Body of pancreas (tissue), 4 donors: ENCODE measurements at places on chromosomes 7 and 10. TPM values are rescaled to one million over a fixed set of nuclear protein-coding genes. Genes with fewer than 3 reads are reported as not detected.

Gene CDC14C
- total RNA-seq, result not detected

Gene ETV1
- total RNA-seq, result 2.6 TPM

Gene UBE2H
- total RNA-seq, result 92.6 TPM

Gene CREB3L2
- 21.3 TPM for total RNA-seq

Gene TMEM176B
- total RNA-seq, result 32.9 TPM

DNA sequence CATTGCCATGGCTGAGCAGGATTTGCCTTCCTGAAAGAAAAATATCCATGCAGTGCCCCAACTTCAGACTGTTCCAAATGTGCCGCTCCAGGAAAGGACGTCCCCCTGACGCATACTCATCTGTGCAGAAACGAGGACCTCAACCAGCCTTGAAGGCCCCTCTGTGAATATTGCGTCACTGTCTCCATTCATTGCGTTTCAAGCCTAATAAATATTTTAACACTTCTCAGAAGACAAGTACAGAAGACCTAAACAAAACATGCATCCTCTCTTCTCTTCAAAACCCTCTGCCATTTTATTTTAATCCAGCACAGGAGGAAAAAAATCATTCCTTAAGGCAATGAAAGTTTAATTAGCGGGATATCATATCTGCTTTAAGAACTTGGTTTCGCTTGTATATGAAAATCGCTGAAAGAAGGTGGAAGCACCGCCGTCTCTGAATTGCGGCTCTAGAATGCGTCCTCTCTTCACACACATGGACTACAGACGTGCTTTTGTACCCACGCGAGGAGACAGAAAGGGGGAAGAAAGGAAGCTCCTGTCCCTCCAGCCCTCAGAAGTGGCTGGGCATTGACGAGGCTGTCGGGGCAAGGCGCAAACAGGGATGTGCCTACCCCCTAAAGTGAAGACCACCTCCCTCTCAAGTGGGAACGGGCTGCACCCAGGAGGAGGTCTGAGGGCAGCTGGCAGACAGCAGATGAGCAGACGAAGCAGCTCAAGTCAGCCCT is 36.8 kb downstream of the RGS10 start:
- no peak overlapping the region for H3K27ac ChIP-seq
- no peak overlapping the region for H3K4me3 ChIP-seq
- no peaks in the 10 kb centered on the region for H3K4me1 ChIP-seq
- H3K36me3 ChIP-seq, result no peaks in the 10 kb centered on the region

GRCh38 chr7:18555120-18555519 is 59.6 kb downstream of the HDAC9 start:
- no peak for DNase-seq
- H3K4me1 ChIP-seq, result no peaks in the 10 kb centered on the region
- H3K4me3 ChIP-seq, result no peak overlapping the region
- H3K36me3 ChIP-seq, result no peaks in the 10 kb centered on the region
- no peaks in the 10 kb centered on the region for H3K27me3 ChIP-seq
- H3K27ac ChIP-seq, result no peak overlapping the region

- no peaks in the 10 kb centered on the region for H3K4me1 ChIP-seq
Measured at GRCh38 chr7:42720991-42721796, 190.7 kb downstream of the C7orf25 start.

DNA sequence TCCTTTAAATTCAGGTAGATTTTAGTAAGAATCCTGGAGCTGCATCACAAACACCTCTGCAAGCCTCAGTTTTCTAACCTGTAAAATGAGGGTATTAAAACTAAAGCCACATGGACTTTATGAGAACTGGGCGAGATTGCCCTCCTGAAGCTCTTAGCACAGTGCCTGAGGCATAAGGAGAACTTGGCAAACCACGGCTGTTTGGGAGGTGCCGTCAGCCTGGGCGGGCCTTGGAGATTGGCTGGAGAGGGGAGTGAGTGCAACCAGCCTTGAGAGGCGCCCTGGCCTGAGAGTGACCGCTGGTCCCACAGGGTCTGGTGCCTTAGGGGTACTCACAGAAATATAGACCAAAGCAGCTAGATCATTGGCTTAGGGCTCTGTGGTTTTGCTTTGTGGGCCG is 5.4 kb upstream of the TNS3 start:
- no peaks in the 10 kb centered on the region for H3K36me3 ChIP-seq
- no peak overlapping the region for H3K4me3 ChIP-seq
- peaks cover 25% of the 10 kb centered on the region for H3K4me1 ChIP-seq
- H3K27ac ChIP-seq, result no peak overlapping the region
- H3K27me3 ChIP-seq, result no peaks in the 10 kb centered on the region

- H3K27ac ChIP-seq, result no peak overlapping the region
- H3K27me3 ChIP-seq, result no peaks in the 10 kb centered on the region
- no peaks in the 10 kb centered on the region for H3K36me3 ChIP-seq
- no peaks in the 10 kb centered on the region for H3K4me1 ChIP-seq
- DNase-seq, result no peak
Measured at GRCh38 chr10:127275793-127276450, 79.5 kb upstream of the INSYN2A start.

DNA sequence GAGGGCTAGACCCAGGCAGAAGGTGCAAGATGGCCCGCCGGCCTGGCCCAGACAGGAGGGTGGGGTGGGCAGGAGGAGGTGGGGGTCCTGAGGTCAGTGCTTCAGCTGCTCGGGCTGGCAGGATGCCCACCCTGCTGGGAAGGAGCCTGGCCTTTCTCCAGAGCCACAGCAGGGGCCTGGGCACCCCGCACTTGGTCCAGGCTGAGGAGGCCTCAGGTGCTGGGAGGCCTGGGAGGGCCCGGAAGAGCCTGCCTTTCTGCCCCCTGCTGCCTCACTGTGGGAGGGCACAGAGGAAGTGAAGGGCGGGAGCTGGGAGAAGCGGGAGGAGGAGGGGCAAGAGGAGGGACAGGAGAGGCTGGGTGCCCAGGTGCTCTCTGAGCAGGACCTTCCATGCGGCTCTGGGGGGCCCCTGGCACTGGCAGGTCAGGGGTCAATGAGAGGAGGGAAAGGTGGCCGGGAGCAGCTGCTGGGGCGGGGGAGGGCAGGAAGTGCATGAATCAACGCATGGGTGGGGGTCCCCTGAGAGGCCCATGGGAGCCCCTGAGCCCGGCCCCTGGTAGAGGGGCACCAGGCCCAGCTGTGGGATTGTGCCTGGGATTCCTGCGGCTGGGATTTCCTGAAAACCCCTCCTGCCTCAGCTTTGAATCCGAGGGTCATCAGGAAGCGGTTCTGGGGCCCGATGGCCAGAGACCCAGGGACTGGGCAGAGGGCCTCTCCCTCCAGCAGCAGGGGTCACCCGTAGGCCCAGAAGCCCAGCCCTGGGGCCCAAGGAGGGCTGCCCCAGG is 49.9 kb downstream of the PWWP2B start:
- peak overlapping the region; percentile 83 for H3K27ac ChIP-seq
- H3K4me1 ChIP-seq, result peaks cover 22% of the 10 kb centered on the region
- H3K27me3 ChIP-seq, result no peaks in the 10 kb centered on the region

DNA sequence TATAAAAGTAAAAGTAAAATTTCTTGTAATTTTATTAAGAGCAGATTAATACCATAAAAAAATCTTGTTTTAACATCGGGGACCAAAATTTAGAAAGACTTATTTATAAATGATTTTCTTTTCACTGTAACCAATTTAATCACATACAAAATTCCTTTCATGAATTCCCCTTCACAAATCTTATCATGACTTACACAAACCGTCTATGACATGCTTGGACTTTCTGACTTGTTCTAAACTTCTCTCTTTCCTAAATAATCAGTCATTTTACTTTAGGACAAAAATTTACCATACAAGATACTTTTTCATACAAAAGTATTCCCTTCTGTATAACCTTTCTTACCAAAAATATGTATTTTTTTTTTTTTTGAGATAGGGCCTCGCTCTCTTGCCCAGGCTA is 9.3 kb downstream of the CROT start:
- no peaks in the 10 kb centered on the region for H3K36me3 ChIP-seq
- no peak for DNase-seq
- no peaks in the 10 kb centered on the region for H3K27me3 ChIP-seq
- no peak overlapping the region for H3K27ac ChIP-seq
- H3K4me1 ChIP-seq, result no peaks in the 10 kb centered on the region
- no peak overlapping the region for H3K4me3 ChIP-seq

DNA sequence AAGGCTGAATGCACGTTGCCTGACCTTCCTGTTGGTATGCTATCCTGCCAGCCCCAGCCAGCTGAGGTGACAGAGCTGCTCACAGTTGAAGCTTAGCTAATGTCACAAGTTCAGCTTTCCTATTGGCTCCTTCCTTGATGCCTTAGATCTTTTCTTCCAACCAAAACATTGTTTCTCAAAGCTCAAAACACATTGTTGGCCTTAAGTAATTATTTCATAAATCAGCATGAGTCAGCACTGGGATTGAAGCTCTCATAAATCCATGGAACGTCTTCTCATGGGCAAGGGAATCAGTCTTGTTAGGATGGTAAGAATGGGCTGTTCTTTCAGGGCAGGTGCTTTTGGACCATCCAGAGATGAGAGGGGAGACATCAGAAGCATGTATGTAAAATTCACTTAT is 128.1 kb upstream of the SAMD8 start:
- H3K27me3 ChIP-seq, result no peaks in the 10 kb centered on the region
- no peak for DNase-seq
- no peak overlapping the region for H3K4me3 ChIP-seq
- H3K36me3 ChIP-seq, result no peaks in the 10 kb centered on the region
